ENCODE measurements at places on chromosomes 16 and 17.
A peak's percentile ranks its signal among the peaks of the same experiment; 100 is the strongest.

DNA sequence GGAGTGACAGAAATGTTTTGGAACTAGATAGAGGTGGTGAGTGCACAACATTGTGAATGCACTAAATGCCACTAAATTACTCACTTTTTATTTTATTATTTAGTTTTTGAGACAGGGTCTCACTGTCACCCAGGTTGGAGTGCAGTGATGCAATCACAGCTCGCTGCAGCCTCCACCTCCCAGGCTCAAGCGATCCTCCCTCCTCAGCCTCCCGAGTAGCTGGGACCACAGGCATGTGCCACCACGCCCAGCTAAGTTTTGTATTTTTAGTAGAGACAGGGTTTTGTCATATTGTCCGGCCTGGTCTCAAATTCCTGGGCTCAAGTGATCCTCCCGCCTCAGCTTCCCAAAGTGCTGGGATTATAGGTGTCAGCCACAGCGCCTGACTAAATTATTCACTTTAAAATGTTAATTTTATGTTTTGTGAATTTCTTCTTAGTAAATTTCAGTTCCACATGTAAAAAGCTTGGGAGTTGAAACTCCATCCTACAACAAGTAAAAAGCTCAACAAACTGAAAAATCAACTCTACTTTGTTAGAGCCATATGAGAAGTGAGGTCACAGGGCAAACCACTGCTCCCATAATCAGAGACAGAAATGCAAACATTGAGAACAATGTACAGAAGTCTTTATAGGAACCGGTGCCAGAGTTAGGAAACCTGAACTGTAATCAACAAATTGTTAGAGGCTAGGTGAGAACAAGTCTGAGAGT lies 13.8 kb upstream of the SLC5A10 start:
- DNase-seq = no peak

DNA sequence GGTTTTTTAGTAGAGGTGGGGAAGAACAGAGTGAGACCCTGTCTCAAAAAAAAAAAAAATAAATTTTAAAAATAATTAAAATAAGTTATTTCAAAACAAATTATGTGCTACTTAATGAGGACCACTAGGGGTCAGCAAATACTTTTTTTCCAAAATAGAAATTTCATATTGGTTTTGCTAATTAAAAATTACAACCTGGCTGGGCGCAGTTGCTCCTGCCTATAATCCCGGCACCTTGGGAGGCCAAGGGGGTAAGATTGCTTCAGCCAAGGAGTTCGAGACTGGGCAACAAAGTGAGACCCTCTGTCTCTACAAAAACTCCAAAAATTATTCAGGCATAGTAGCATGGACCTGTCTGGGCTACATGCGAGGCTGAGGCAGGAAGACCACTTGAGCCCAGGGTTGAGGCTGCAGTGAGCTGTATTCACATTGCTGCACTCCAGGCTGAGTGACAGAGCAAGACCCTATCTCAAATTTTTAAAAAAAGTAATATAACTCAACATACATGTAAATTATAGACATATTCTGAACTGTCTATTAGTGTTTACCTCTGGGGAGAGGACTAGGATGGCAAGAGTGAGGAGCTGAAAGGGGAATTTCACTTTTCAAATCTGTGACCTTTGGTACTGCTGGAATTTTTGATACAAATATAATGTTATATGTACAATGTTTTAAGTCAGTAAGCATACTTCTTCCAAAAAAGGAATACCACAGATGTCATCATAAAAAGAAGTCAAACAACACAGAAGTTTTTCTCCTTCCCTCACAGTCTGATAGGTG lies 8.1 kb downstream of the MEIOB start:
- DNase-seq = peak; percentile 17

GRCh38 chr17:41196068-41196467 lies 6.4 kb downstream of the KRTAP9-1 start:
- DNase-seq = no peak

- DNase-seq = no peak
Measured at GRCh38 chr16:4994719-4995434, 36.7 kb downstream of the SEC14L5 start.

GRCh38 chr16:57192146-57192545 lies 6.0 kb downstream of the RSPRY1 start:
- no peak for DNase-seq

DNA sequence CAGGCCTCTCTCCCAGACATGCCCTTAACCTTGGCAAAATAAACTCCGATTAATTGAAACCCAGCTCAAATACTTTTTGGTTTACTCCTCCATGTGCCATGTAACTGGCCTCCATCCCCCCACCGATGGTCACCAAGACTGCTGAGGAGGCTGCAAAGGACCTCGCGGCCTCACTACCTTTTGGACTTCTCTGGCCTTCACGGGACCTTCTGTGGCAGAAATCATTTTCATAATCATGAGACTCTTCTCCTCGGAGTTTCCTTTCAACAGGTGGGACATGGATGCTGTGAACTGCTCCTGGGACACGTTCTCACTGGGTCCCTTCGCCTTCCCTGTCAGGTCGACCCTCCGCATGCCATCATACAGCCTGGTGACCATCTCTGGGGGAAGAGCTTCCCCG lies 9.0 kb downstream of the MEAK7 start:
- DNase-seq = no peak

GRCh38 chr16:13660807-13661206 lies 259.1 kb upstream of the ERCC4 start:
- no peak for DNase-seq

DNA sequence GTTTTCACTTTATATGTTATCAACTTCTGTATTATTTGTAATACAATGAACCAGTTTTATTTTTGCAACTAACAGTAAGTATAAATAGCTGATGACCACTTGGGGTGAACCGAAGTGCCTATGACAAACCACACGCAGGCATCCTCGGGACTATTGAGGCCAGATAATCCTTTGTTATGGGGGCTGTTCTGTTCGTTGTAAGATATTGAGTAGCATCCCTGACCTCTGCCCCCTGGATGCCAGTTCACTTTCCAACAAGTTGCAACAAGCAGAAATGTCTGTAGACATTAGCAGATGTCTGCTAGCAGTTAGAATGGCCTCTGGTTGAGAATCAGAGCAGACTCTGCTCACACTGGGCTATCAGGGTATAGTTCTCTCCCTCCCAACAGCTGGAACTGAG lies 277.0 kb downstream of the WWOX start:
- DNase-seq = no peak

DNA sequence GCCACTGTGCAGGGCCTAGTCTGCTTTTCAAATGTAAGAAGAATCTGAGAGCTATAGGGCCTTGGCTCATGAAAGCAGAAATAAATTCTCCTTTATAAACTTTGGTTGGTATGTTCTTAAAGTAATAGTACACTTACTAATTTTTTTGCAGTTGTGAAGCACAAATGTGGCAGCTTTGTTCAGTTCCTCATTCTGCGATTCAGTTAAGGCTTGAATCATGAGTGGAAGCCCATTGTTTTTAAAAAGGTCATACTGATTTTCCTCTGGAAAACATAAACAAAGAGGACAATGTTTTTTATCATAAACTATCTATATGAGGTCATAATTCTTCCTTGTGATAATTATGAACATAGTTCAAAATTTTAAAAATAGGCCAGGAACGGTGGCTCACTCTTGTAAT lies 23.6 kb upstream of the DYNC1LI2 start:
- DNase-seq = no peak

DNA sequence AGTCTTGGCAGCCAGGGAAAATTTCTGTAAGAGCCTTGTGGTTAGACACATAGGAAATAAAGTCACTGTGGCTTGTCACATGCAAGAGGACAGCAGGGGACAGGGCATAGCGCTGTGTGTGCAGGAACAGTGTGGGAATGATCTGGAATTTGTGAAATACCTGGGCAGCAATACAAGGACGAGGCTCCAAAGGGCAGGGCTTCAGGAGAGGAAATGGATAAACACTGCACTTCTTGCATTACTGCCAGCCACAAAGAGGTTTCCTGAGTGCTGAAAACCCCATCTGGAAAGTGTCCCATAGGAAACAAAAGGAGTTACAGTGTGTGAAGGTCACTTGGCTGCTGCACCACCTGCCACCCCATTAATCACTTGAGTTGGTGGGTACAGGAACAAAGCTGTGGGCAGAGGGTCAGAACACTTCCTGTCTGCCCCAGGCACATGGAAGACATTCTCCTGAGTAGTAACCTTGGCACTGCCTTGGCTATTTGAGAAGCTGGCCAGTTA lies 12.1 kb upstream of the HP start:
- no peak for DNase-seq

GRCh38 chr16:49442805-49443204 lies 69.2 kb downstream of the C16orf78 start:
- peak; percentile 52 for DNase-seq

GRCh38 chr17:77563439-77564102 lies 394.9 kb upstream of the TNRC6C start:
- no peak for DNase-seq

- DNase-seq = no peak
Measured at GRCh38 chr17:81128774-81129173, 36.5 kb upstream of the PVALEF start.

GRCh38 chr16:73315645-73316044 lies 267.7 kb upstream of the ZFHX3 start:
- no peak for DNase-seq

DNA sequence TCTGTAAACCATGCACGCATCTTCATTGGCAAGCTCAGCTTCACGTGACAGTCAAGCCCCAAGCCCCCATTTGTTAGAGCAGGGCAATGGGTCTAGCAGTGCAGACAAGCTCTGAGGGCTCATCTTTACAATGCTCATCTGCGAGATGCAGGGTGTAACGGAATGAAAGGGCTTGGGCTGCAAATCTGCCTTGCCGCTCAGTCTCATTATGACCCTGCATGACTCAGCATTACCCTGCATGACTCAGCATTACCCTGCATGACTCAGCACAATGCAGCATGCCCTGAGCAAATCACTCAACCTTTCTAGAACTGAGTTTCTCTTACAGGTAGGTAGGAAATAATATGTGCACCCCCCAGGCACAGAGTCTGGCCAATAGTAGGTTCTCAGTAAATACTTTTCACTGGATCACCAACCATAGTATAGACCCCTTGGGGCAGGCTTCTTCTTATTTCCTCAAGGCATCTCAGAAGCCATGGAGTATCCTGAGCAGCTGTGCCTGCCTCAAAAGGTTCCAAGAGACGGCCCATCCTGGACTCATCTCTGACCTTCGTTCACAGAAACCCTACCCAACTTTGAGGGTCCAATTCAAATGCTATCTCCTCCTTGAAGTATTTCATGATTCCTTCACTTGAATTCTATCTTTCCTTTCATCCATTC lies 391.3 kb upstream of the CDH5 start:
- no peak for DNase-seq

GRCh38 chr17:2347805-2348685 lies 10.7 kb downstream of the SGSM2 start:
- peak; percentile 27 for DNase-seq

GRCh38 chr16:57123974-57124674 lies 31.7 kb downstream of the CPNE2 start:
- DNase-seq = no peak

DNA sequence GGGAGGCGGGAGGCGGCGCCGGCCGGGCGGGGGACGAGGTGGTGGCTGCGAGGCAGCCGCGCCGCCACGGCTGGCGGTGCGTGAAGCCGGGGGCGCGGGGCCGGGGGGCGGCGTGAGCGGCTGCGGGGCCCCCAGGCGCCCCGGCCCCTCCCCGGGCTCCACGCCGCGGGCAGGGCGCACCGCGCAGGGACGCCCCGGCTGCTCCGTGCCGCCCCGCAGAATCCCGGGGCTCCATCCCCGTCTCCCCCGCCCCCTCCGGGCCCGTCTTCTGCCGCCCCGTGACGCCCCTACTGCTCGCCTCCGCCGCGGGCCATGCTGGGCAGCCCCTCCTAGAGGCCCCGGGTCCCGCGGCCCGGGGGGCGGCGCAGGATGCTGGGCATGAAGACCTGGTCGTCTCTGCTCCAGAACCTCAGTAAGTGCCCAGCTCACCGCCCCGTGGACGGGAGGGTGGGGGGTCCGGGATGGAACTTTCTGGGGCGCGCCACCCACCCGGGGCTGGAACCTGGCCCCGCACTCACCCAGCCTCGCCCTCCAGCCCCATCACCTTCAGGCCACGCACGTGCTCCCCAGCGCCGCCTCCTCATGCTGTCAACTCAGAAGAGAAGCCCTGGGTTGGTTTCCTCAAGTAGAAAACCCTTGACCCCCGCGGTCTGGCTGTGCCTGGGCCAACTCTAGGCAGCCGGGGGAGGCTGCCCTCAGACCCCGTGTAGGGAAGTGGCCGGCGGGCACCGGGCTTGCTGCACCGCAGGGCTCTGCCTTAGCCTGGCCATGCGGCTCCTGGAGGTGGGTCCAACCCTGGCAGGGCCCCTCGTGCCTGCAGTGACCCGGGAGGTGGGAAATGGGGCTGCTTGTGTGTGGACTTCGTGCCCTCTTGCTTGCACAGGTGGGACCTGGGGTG lies 150.2 kb upstream of the GSE1 start:
- DNase-seq = no peak

DNA sequence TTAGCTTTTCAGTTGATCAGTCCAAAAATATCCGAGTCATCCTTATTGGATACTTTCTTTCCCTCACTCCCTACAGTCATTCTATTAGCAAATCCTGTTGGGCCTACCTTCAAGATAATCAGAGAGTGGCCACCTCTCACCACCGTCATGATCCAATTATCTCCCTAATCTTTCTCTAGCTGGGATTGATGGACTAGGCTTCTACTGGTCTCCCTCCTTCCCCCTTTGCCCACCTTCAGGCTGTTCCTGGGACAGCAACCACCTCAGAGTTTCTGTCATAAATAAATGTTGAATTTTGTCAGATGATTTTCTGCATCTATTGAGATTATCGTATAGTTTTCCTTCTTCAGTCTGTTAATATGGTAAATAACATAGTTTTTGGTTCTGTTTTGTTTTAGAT lies 16.2 kb upstream of the RHBDL3 start:
- no peak for DNase-seq

DNA sequence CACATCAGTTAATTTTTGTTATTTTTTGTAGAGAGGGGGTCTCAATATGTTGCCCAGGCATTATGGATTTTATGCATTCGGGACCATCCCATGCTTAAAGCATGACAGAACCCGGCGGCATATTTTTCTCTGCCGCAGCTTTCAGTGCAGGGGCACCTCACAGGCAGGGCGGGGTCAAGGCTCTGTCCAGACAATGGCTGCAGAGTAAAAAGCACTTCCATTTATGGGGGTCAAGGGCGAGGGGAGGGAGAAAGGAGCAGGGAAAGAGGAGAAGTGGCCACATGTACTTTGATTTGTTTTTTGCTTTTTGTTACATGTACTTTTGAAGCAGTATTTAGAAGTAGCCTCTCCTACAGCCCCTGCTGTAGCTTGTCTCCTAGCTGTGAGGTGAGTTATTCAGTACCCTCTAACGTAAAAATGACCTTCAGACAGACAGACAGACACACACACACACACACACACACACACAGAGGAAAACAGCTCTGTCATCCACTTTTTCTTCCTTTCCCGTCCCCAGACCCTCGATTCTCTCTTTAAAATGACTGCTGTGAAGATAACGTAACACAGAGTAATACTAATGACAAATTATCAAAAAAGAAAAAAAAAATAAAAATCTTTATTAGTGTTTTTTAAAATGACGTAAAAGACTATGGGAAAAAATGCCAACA lies 856 bp upstream of the SCPEP1 start:
- DNase-seq = no peak

- DNase-seq = no peak
Measured at GRCh38 chr16:11333010-11333409, 12.2 kb upstream of the RMI2 start.

Measured in NCI-H1105 treated with DMSO at 0.1 percent for 48 hours (cell line).